KBM-7 (cell line): ENCODE measurements at places on chromosomes 6 and 20.
A peak's percentile ranks its signal among the peaks of the same experiment; 100 is the strongest.

DNA sequence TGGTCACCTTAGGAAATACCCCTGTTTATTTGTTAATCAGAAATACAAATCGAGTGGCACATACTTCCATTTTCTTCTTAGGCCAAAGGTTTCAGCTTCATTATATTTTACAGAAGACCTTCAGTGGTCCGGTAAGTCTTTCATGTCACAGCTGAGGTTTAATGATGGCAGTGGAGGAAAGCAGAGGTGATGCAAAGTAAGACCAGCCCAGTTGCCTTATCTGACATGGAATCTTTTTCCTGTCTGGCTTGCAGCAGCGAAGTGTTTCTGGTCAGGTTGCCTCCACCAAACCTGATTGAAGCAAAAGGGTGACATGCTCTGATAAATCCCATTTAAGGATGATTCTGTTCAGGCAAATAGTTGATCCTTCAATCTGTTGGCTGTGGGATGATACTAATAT lies 100.0 kb downstream of the PRDM1 start:
- no peak for DNase-seq

- DNase-seq = no peak
Observed at GRCh38 chr6:70666706-70667105, 977 bp upstream of the SMAP1 start.

DNA sequence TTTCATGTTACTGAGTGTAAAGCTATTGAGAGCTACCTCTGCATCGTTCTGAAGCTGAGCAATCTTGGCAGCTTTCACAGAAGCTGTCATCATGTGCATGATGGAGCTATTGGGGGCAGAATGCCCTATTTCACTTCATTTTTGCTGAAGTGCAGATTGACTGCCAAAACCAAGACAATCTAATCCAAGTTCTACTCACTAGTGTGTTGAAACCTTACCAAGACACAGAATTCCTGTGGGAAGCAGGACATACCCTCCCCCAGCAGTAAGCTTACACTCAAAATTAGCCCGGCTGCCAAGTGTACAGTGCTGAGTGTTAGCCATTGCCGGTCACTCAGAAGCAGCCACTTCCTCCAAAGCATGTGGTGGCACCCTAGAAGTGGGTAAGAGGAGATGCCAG lies 177.3 kb upstream of the TENT5A start:
- no peak for DNase-seq

DNA sequence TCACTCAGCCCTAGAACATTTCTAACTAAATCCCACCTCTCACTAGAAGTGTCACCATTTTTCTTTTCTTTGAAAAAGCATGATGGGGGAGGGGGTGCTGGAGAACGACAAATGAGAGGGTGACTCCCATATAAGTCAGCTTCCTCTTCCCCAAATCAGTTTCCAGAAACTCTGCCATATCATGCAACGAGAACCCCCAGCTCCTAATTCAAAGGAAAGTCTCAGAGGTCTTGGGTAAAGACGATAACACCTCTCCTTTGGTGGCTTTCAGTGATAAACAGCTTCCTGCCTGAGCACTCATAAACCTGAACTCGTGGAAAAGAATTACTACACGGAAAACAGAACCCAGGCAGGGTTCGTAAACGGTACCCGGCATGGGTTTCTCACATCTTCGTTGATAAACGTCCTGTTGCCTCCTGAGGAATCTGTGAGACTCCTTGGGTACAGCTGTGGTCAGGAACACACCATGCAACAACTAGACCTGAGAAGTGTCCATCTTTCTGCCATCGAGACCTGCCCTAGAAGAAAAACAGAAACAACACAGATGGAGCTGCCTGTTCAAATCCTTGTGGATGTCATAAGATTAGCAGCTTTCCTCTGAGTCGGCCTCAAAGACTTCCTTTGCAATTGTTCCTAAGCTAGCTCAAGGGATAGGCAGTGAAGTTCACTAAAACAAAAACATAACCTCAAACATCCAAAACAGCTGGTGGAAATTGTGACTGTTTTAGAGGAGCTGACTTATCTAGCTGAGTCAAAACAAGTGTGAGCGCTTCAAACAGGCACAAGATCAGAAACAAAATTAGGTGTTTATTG lies 185.8 kb upstream of the PRDM1 start:
- DNase-seq = peak; percentile 77

DNA sequence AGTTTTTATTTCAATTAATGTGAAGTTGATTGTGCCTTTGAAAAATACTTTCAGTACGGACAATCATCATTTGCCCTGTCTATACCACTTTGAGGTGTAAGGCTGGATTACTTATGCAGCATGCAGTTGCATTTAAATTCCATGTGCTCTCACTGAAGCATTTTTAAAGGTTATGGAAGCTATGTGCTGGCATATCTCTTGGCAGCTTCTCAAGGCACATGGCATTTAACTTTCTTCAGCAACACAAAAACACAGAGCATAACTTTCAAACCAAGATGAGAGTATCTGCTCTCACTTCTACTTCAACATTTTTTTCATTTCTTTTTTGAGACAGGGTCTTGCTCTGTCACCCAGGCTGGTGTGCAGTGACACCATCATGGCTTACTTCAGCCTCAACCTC lies 360.6 kb upstream of the RUNX2 start:
- DNase-seq = no peak

GRCh38 chr20:5688431-5688972 lies 61.7 kb upstream of the SHLD1 start:
- peak; percentile 33 for DNase-seq

DNA sequence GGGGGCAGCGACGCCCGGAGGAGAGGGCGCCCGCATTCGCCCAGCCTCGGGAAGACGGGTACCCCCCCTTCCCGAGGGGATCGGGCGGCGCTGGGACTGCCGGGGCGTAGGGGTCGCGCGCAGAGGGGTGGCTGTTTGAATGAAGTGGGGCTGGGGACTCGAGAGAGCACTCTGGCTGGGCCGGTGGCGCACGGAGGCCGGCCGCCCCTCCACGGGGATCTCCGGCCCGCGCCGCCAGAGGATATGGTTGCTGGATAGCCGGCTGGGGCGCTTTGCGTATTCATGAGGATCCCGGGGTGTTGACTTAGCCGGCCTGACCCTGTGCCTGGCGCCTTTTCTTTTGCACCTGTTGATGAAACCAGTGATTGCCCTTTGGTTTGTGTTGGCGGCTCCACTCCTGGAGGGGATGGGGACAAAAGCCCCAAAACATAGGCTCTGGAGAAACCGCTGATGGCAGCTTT lies 469 bp downstream of the SYNJ2 start:
- DNase-seq = no peak

- DNase-seq = no peak
Observed at GRCh38 chr6:90126839-90127238, 169.8 kb downstream of the BACH2 start.

GRCh38 chr20:8210749-8211148 lies 78.7 kb downstream of the PLCB1 start:
- no peak for DNase-seq

DNA sequence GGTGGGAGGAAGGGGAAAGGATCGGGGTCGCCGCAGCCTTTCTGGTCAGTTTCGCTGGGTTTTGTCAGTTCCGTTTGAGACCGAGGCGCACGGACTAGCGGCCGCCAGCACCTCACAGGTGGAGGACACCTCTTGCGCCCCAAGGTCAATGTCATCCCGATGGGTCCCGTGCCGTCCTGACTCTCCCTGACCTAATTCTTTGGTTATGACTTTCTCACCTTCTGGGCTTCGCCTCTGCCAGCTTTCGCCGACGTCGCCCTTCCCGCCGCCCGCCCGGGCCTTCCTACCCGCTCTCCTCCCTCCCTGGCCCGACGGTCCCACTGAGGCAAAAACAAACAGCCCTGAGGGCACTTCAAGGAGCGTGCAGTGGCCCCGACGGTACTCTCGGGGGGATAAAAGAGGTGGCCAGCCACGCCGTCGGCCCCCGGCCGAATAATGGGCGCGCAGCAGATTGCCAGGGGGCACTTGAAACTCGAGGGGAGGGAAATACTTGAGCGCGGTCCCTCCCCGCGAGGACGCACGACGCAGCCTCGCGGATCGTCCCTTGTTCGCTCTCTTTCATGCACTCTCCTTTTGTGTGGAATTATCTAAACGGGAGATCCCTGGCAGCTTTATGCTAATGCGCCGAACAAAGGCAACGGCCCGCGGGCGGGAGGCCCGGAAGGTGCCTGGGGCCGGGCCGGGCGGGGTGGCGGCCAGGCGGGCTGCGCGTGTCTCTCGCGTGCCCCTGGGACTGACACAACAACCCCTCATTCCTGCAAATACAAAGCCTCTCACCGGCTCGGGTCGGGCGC lies 3.9 kb upstream of the INSM1 start:
- no peak for DNase-seq

DNA sequence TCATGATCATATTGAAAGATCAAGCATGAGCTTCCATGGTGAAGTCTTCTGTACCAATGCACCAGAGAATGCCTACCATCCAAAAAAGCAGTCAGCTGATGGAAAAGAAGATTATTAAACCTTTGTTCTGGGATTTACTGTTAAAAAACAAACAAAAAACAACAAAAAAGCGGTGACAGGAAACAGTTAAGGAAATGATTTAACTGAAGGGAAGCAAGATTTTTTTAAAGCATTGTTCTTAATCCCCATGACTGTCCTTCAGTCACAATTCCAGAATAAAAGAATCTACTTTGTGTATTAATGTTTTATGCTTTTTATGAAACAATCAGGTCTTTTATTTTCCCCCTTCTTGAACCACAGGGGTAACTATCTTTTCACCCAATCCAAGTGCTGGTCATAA lies 23.9 kb downstream of the FAM162B start:
- DNase-seq = no peak

- DNase-seq = no peak
Observed at GRCh38 chr6:149887343-149887742, 10.6 kb downstream of the RAET1E start.

- no peak for DNase-seq
Observed at GRCh38 chr20:22775671-22776139, 191.3 kb upstream of the FOXA2 start.

GRCh38 chr6:75834447-75834846 lies 85.4 kb downstream of the MYO6 start:
- no peak for DNase-seq

GRCh38 chr6:52416629-52417151 lies 3.5 kb upstream of the EFHC1 start:
- DNase-seq = peak; percentile 85

DNA sequence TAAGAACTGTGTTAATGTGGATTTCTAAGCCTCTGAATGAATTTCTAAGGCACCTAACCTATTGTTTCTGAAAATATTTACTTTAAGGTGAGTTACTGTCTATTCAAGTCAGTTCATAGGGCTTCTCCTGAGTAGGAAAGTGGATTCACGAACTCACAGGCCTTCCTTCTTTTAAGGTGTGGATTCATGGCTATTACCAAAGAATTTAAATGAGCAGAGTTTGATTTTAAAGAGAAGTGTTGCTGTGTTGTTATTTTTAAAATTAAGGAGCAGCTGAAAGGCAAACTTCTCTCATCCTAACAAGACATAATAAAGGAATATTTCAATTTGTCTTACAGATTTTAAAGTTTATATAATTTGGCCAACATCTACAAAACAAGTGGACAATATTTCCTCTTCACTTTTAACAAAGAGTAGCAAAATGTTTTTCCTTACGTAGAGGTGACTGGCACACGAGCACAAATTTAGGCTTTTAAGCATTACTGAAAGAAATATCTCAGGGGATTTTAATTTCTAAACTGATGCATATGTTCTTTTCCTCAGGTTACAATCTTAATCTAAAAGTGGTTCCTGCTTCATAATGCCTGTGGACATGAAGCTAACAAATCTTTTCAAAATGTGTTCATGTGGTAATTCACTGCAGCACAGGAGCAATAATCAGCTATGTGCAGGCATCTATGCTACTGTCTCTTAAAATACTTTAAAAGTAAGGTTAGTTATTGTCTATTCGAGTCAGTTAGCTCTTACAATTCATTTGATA lies 602 bp upstream of the TSPYL4 start:
- no peak for DNase-seq

DNA sequence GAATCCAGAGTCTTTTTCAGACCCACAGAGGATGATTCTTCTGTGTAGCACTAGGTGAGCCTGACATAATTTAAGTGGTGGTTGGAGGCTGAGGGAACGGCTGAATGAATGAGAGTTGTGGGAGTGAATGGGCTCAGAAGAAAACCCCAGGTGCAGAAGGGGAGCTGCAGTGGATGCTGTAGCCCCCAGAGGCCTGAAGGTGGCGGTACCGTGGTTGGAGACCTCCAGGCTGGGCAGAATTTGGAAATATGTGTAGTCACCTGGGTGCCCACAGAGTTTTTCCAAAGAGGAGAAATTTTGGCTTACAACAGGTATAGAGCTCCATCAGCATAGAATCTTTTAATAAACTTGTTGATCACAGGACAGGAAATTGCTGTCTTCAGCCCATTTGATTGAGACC lies 6.5 kb upstream of the RAET1G start:
- DNase-seq = peak; percentile 33

DNA sequence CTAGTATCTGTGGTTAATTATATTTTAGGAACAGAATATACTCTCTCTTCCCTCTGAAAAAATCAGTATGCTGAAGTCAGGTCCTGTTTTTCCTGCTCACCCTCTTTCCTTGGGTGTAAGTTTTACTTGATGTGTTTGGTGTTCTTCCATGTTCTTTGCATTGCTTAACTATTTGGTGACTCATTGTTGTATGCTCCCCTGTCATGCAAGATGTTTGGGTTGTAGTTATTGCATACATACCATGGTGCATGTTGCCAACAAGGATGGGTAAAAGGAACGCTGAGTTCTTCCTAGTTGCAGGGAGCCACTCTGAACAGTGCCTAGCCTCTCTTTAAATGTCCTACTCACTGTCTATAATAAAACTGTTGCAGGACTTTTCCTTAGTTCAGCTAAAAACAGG lies 207.9 kb upstream of the LAMP5 start:
- no peak for DNase-seq

- no peak for DNase-seq
Observed at GRCh38 chr6:54053881-54054391, 57.3 kb upstream of the MLIP start.

- DNase-seq = peak; percentile 55
Observed at GRCh38 chr20:43667341-43668132, 623 bp downstream of the MYBL2 start.

- DNase-seq = no peak
Observed at GRCh38 chr6:34536251-34536958, 19.7 kb downstream of the SPDEF start.

DNA sequence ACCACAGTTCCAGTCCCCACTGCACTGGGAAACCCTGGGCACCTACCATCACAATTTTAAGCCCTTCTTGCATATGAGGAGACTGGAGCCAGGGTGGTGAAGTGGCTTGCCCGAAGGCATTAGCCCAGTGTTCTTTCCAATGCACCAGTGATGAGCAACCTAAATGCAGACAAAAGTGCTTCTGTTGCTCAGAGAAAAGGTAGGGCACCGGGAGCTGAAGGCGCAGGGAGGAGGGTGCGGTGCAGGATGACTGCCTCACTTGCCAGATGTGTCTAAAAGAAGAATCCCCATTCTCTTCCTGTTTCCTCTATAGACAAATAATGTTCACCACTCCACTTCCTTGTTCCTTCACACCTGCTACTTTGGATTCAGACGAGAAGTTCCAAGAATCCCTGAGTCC lies 86.5 kb downstream of the QRSL1 start:
- peak; percentile 14 for DNase-seq
